ENCODE measurements at places on chromosomes 2 and 18.

DNA sequence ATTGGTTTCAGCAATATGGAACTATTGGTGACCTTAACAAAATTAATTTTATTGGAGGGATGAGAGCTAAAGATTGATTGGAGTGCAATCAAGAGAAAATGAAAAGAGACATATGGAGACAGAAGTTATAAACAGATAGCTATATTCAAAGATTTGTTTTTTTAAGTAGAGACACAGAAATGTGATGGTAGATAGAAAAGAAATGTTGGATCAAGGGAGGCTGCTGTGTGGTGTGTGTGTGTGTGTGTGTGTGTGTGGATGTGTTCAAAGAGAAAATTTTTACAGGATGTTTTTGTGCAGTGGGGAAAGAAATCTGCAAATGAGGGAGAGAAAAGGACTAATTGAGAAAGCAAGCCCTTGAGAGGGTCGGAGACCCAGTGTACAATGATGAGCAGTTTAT lies 249.5 kb upstream of the SPHKAP start:
- DNase-seq: no peak

DNA sequence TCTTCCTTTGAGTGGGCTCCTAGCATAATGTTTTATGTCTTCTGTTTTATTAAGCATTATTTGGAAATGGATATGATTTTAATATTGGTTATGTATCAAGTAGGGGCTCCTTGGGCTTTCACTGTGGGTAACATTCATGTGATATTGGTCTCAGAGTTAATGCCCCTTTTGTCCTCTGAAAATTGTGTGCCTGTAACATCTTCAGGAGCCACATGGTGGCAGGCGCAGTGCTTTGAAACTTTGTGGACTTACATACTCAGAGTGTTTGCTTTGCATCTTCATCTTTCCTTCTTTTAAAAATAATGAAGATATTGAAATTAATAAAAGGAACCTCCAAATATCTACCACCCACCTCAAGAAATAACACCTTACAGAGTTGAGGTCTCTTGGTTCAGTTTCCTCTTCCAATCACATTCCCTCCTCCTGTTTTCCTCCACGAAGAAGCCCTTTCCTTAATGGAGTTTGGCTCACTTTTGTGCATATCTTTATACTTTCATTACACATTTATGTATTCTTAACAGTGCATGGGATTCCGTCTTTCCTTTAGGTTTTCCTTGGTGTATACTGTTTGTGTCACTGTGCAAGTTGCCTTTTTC lies 73.5 kb downstream of the LIMS1 start:
- no peak for DNase-seq

DNA sequence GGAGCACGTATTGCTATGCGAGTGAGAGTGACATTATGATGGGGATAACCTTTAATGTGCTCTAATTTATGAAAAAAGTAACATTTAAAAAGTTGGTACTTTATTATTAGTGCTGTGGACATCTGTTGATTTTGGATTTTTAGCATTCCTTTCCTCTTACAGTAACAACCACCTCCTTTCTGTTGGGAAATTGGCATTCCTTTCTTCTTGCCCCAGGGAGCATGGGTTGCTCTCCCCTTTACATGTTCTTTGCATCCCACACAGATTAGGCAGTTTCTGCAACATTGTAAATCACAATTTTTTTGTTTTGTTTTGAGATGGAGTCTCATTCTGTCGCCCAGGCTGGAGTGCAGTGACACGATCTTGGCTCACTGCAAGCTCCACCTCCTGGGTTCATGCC lies 300.2 kb downstream of the LPIN1 start:
- DNase-seq: no peak

DNA sequence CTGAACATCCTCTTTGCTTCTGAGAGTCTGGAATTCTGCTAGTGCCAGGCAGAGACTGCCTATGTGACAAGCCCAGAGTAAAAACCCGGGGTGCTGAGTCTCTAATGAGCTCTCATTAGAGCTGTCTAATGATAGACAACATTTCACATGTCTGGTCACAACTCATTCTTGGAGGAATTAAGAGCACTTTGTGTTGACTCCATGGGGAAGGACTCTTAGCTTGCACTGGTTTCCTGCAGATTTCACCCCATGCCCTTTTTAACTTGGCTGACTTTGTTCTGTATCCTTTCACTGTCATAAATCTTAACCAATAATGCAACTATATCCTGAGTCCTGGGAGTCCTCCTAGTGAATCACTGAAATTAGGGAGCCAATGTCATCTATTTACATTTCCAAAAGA lies 33.5 kb downstream of the FBXO15 start:
- DNase-seq: no peak

GRCh38 chr2:36871068-36871707 lies 95.1 kb downstream of the STRN start:
- no peak for DNase-seq

DNA sequence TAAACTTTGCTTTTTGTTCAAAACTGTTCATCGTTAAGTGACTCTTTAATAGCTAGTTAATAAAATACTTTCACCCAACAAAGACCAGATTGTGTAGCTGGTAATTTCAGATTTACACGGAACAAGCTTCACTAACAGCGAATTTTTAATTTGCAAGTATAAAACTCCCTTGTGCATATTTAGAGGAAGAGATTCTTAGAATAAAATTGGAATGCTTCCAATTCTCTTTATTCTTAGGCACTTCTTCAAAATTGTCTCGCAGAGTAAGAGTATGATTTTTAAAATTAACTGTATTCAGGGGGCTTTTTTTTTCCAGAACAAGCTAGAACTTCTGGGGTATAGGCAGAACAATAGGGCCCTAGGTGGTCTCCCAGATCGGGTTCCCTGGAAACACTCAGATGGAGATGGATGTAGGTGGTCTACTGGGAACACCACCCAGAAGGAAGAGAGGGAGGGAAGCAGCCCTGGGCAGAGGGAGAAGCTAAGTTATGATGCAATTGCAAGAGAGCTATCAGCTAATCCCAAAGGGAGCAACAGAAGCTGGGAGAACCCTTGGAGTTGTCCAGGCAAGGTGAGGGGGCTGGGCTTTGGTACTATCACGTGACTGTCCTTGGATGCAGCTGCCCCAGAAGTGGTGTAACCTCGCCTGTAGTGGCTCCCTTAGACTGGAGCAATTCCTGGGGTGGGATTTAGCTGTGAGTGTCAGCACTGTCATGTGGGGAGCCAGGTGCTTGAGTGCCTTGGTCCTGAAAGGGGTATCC lies 151.7 kb upstream of the ASB18 start:
- DNase-seq: peak; percentile 52

- DNase-seq: no peak
Measured at GRCh38 chr2:234444893-234445292, 52.0 kb downstream of the ARL4C start.

DNA sequence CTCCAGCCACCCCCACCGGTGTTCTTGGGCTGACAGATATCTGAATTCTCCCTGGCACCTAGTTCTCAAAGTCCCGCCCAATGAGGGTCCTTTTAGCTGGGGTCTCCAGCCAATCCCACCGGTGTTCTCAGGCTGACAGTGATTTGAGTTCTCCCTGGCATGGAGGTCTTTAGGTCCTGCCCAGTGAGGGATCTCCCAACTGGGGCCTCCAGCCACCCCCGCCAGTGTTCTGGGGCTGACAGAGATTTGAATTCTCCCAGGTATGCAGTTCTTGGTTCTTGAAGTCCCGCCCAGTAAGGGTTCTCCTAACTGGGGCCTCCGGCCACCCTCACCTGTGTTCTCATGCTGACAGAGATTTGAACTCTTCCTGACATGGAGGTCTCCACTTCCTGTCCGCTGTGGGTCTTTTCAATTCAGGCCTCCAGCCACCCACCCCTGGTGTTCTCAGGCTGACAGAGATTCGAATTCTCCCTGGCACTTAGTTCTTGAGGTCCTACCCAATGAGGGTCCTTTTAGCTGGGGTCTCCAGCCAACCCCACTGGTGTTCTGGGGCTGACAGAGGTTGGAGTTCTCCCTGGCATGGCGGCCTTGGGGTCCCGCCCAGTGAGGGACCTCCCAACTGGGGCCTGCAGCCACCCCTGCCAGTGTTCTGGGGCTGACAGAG lies 154.6 kb downstream of the ANKRD36 start:
- DNase-seq: peak; percentile 74

DNA sequence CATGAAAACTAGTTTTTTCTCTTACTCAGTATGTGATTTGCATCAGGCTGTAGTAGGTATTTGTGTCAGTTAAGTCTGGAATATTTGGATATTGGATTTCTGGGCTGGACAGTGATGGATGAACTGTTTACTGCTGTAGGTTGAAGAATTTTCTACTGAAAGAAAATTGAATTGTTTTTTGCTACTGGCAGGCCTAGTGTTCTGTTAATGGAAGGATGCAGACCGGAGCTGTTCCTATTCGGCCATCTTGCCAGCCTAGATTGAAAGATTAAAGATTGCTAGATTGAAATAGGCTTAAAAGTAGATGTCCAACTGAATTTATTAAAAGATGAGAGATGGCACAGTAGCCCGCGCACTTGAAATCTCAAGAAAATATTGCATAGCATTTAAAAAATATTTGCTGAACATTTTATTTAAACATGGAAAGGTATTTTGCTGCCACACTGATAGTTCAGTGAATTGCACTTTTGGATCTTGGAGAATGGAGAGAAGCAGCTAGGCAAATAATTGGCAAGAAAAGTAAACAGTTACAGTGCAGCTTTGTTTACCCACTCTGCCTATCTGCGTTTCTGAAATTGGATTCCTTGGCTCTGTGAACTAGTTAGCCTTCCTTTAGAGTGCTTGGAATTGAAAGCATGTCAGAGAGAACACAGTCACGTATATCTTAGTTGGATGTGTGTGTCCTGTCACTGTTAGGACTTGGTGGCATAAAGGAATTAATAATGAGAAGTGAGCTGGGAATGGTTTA lies 54.1 kb downstream of the EPB41L5 start:
- no peak for DNase-seq

DNA sequence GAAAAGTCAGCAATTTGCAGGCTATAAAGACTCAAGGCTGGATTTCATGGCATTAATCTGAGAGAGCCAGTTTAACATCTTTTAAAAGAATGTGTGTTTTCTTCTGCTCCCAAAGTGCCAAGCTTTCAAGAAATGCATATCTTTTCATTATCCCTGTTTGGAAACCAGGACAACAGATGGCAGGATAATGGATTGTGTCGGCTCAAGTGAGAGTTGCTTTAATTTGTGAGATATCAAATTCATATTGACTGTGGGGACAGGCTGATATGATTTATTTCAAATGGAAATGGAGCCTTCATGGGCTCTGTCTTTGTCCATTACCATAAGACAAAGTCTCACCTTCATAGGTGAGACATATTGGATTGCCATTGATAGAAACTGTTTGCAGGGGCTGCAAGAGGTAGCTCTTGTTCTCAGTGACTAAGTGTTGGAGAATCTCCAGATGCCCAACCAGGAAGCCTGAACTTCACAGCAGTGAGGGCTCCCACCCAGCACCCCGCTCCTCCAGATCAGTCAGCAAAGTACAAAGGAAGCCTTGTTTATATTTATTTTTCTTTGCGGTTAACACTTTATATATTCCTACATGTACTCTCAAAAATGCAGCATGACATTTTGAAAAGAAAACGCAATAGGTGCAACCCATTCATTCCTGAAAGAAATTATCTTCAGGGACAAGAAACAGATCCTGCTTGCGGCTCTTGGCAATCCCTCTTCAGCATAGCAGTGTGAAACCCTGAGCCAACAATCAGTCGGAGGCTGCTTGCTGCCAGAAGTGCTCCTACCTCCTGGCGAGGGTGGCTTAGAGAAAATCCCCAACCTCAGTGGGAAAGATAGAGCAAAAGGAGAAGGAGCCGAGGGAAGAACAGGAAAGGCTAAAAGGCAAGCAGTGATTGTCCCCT lies 65.8 kb upstream of the ATL2 start:
- no peak for DNase-seq

- no peak for DNase-seq
Measured at GRCh38 chr2:143504397-143504796, 375.2 kb downstream of the ARHGAP15 start.

- no peak for DNase-seq
Measured at GRCh38 chr2:218063896-218064295, 5.2 kb upstream of the RUFY4 start.

DNA sequence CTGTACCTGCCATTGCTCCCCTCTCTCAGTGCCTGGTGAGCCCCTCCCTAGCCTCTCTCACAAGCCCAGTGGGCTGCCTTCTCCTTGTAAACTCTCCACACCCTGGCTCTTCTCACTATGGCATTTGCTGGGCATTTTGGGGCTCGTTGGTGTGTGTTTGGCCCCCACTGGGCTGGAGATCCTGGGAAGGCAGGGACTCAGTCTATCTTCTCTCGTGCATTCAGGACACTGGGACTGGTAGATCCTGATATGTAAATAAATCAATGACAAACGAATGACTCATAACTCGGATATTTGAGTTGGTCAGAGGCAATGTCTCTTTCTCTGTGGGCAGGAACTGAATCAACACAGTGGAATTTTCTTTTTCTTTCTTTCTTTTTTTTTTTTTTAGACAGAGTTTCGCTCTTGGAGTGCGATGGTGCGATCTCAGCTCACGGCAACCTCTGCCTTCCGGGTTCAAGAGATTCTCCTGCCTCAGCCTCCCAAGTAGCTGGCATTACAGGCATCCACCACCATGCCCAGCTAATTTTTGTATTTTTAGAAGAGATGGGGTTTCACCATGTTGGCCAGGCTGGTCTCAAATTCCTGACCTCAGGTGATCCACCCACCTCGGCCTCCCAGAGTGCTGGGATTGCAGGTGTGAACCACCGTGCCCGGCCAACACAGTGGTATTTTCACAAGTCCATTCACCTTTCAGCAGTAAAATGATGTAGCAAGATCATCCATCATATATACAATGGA lies 144.6 kb upstream of the SPRED2 start:
- DNase-seq: no peak

DNA sequence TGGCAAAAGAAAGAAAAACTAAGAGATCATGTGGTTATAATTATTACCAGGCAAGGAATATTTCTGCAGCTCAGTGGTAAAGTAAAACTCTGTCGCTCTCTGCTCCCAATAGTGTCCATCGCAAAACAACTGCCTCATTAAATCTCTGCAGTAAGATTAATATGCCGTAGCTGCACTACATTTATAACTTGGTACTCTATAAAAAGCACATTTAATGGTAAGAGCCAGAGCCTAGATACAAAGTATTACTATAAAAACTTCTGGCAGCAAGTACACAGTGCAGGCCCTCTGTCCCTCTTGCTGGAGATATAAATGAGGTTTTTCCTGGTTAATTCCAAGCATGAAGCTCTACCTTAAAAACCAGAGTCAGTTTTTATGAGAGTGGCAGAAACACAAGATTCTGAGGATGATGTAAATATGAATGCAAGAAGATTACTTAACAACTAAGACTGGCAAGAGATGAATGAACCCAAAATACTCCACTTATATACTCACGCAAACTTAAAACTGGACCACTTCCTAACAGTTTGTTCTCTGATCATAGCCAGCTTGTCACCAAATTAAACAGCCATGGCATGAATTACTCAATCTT lies 25.5 kb downstream of the ZNF521 start:
- DNase-seq: no peak

GRCh38 chr2:238236571-238236970 lies 3.3 kb downstream of the HES6 start:
- DNase-seq: no peak

GRCh38 chr2:102986826-102987490 lies 225.1 kb downstream of the TMEM182 start:
- DNase-seq: no peak

- no peak for DNase-seq
Measured at GRCh38 chr2:71830497-71831192, 317.0 kb downstream of the CYP26B1 start.

- no peak for DNase-seq
Measured at GRCh38 chr2:209146682-209147320, 277.0 kb upstream of the MAP2 start.

GRCh38 chr2:217222309-217222910 lies 362.5 kb upstream of the TNP1 start:
- DNase-seq: no peak
